Left lung (tissue), 14 donors: ENCODE measurements at places on chromosomes 5 and 9.

- no peak for DNase-seq
Observed at GRCh38 chr5:50501491-50502228, 60.6 kb upstream of the EMB start.

- no peak for DNase-seq
Observed at GRCh38 chr9:73541923-73542322, 390.3 kb downstream of the ANXA1 start.

GRCh38 chr5:4831325-4831724 is 308.8 kb upstream of the ADAMTS16 start:
- DNase-seq: no peak

GRCh38 chr9:89032661-89033060 is 41.4 kb downstream of the S1PR3 start:
- no peak for DNase-seq

DNA sequence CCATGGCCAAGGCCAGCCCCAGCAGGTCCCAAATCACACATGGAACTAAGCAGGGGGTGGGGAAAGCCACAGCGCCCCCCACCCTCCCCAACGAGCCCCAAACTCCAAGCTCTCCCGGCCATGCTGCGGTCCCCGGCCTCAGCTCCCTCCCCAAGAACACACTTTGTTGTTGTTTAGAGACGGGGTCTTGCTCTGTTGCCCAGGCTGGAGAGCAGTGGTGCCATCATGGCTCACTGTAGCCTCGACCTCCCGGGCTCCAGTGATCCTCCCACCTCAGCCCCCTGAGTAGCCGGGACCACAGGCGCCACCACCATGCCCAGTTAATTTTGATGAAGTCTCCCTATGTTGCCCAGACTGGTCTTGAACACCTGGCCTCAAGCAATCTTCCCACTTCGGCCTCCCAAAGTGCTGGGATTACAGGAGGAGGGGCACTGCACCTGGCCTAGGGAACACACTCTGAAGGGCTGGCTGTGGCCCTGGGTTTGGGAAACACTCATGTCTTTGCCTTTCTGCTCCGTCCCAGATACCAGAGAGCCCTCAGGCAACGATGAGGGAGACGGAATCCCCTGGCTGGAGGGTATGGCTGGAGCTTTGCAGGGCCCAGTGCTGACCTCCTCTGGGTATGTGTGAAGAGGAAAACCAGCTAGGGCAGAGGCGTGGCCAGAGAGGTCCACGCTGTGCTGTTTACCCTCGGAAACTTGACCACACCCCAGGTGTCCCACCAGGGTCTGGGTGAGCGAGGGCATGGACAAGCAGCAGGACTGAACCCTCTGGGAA is 53.2 kb upstream of the UBAC1 start:
- DNase-seq: no peak

- no peak for DNase-seq
Observed at GRCh38 chr5:43839218-43839617, 236.2 kb downstream of the NNT start.

GRCh38 chr5:179290681-179291540 is 54.4 kb downstream of the ADAMTS2 start:
- no peak for DNase-seq

DNA sequence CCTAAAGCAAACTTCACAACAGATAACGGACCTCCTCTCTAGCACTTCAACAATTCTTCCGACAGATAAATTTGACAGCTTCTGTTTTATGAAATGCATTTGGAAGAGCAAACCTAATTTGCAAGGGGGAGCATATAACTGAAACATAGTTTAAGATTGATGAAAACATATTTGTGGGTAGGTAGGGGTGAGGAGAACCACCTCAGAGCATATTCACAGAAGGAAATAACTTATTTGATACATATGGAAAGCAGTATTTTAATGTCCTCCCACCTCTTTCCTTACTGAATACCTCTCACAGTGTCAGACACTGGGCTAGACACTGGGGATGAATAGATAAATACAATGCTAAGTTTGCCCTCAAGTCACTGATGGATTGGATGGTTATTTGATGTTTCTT is 384.8 kb downstream of the MAT2B start:
- no peak for DNase-seq

DNA sequence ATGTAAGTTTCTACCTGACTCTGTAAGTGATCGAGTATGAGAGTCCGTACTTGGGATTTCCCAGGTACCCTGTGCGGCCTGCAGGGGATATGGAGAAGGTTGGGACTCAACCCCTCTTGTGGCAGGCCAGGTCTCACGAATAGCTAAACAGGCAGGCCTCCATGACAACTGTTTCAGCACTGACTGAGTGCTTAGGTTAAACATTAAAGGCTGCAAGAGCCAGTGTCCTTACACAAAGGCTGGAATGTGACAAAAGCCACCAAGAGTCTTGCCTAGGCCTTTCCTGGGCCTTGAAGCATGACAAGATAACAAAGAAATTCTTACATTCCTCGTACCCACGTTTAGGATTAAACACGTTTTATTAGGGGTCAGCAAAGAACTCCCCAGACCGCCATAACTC is 58.6 kb downstream of the THBS4 start:
- DNase-seq: peak; percentile 33

DNA sequence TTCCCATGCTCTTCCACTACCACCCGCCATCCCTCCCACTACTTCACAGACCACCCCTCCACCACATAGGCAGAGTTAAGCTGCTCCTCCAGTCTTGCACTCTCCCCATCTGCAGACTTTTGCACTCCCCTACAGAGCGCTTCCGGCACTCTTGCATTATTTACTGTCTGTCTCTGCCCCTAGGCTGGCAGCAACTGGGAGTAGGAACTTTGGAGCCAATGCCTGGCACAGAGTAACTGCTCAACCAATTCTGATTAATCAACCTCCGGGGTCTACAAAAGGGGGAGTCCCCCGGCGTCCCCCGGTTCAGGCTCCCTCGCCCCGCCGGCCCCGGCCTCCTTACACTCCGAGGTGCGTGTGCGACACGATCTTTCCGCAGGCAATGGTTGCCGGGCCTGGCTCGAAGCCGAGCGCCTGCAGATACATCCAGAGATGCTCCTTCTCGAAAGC is 498 bp downstream of the HAUS6 start:
- no peak for DNase-seq

- DNase-seq: no peak
Observed at GRCh38 chr5:8528106-8528505, 659.2 kb downstream of the MTRR start.

- no peak for DNase-seq
Observed at GRCh38 chr5:126437721-126438120, 14.5 kb downstream of the GRAMD2B start.
